ENCODE measurements at places on chromosomes 4 and X. TPM values are rescaled to one million over a fixed set of nuclear protein-coding genes. Genes with fewer than 3 reads are reported as not detected.

DNAAF6 gene
- not detected for total RNA-seq

DNA sequence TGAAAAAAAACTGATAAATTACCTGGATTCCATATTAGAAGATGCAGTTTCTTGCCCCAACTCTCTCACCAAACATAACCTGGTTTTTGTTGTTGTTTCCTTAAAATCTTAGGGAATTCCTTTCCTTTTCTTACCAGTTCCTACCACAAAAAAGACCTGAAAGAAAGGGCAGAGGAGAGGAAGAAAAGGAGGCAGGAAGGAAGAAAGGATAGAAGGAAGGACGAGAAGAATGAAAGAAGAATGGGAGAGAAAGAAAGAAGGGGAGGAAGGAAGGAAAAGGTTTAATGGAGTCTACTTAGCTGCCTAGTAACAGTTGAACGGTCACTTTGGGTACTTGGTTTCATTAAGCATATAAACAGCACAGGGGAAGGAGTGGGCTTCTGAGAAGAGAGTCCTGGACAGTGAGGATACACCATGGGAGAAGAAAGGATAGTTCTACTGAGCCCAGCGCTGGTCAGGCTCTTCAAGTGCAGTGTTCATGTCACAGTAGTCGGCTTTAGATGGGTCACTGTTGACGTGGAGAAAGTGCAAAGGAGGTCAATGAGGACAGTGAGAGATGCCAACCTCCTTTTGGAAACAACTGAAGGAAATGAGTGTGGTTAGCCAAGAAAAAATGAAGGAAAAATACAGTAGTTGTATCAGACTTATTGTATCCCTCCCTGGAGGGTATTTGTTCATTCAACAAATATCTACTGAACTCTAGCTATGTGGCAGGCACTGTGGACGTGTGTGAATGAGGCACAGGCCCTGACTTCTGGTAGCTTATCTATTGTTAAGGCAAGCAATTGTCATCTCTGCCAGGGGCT, 1.1 kb upstream of the CHIC2 start:
- DNase-seq, result no peak

GRCh38 chr4:48467891-48468290, 15.3 kb upstream of the SLC10A4 start:
- DNase-seq, result no peak

SYNPO2 gene
- total RNA-seq, result 4.7 TPM

SPANXN4 gene
- total RNA-seq, result not detected

FRG2 gene
- total RNA-seq, result not detected

ALB gene
- 0.75 TPM for total RNA-seq

SLC6A14 gene
- not detected for total RNA-seq

GRCh38 chr4:88296413-88297211, 12.3 kb upstream of the PPM1K start:
- no peak for DNase-seq

- DNase-seq, result no peak
Observed at GRCh38 chrX:71321731-71322130, 20.2 kb downstream of the ITGB1BP2 start.

SYTL5 gene
- total RNA-seq, result 8.4 TPM

JAKMIP1 gene
- 0.79 TPM for total RNA-seq

GRCh38 chr4:169945636-169946035, 80.6 kb downstream of the MFAP3L start:
- no peak for DNase-seq

GPRASP1 gene
- total RNA-seq, result 2.7 TPM

DNA sequence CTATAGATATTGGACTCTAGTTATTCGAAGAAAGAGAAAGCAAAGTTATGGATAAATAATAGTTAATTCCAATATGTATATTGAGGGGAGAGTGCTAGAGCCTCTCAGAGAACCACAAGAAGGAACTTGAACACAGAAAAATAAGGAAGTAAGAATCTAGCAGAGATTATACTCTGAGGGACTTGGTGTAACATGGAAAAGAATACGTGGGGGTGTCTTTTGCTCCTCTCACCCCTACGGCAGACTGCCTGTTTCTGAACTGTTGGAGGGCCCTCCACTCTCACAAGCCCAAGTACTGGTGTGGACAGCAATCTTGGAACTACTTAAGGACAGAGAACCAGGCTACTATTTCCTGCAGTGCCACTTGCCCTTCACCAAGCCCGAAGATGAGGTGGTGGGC, 1174.4 kb upstream of the PCDH10 start:
- no peak for DNase-seq

DNA sequence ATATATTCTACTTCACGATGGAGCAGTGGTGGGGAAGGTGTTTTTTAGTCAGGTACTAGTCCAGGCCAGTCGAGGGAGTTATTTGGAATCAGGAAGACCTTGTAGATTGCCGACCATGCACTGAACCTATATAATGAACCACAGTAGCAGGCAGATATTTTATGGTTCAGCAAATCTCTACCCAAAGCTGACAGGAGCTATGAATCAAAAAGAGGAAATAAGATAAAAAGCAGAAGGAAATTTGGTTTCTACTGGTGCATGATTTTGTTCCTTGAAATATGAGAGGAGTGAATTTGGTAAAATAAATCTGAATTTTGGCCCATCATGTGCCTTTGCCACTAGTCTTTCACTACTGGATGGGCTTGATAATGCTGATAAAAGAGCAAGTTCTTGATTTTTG, 924.3 kb upstream of the DIAPH2 start:
- DNase-seq, result no peak

PRRG3 gene
- 0.17 TPM for total RNA-seq

BMX gene
- not detected for total RNA-seq

DNA sequence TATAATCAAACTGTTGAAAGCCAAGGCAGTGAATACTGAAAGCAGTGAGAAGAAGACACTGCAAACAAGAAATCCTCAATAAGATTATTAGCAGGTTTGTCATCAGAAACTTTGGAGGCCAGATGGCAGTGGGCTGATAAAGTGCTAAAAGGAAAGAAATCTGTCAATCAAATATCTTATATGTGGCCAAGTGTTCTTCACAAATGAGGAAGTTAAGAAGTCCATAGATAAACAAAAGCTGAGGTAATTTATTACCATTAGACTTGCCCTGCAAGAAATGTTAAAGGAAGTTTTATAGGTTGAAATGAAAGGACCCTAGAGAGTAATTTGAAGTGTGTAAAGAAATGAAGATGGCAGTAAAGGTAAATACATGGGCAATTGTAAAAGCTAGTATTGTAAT, 586.6 kb downstream of the RAPGEF2 start:
- DNase-seq, result no peak

- DNase-seq, result no peak
Observed at GRCh38 chr4:35912174-35912573, 332.1 kb downstream of the ARAP2 start.

SLC34A2 gene
- total RNA-seq, result 0.26 TPM

DGKK gene
- 0.05 TPM for total RNA-seq

- peak; percentile 32 for DNase-seq
Observed at GRCh38 chr4:73257651-73258435, 755 bp downstream of the ANKRD17 start.

HS3ST1 gene
- 0.22 TPM for total RNA-seq

DNA sequence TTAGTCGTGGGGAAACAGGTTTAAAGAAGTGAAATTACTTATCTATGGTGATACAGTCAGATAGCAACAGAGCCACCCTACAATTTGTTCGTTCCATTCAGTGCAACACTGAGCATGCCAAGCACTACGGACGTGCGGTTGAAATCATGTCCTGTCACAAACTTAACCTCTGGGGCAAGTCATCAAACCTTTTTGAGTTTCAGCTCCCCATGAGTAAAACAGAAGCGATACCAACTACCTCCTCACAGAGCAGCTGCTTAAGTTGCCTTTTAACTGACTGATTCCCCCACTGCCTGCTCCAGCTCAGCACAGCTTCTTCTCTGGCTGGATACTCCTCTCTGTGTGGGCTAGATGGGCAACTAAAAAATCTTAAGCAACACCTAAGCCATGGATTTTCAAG, 36.0 kb downstream of the LHFPL1 start:
- no peak for DNase-seq

GRCh38 chr4:164378361-164378760, 375.6 kb upstream of the SMIM31 start:
- no peak for DNase-seq
